ENCODE measurements at places on chromosomes 2 and 18.

DNA sequence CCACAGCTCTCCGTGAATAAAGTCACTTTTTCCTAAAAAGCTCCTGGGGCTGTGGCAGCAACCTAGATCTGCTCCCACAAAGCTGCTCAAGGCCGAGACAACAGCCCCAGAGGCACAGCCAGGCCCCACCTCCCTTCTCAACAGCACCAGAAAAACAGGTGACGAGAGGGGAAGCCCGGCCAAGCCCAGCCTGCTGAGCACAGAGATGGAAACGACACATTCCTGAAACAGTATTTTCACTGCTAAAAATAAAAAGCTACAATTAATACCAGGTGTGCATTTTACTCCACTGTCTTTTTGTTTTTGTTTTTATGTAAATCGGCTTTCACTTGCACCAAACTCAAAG is 199.3 kb downstream of the HDAC4 start:
- DNase-seq, result no peak

- no peak for DNase-seq
These were observed 269.2 kb upstream of the ZNF521 start for GRCh38 chr18:25621144-25621543.

DNA sequence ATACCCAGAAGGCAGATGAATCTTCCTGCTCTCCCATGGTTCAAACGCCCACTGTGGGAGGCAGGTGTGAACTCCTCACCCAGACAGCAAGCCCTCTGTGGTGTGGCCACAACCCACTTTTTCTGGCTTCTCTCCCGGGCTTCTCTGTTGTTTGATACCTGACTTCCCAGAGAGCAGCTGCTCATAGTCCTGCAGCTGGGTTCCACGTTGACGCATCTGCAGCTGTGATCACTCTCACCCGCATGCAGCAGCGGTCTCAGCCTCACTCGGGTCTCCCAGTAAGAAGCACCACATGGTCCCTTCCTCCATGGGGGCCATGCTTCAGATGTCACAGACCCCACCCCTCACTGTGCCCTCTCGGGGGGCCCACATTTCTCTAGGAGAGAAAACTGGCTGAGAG is 3.5 kb downstream of the ASPRV1 start:
- DNase-seq, result peak; percentile 74

DNA sequence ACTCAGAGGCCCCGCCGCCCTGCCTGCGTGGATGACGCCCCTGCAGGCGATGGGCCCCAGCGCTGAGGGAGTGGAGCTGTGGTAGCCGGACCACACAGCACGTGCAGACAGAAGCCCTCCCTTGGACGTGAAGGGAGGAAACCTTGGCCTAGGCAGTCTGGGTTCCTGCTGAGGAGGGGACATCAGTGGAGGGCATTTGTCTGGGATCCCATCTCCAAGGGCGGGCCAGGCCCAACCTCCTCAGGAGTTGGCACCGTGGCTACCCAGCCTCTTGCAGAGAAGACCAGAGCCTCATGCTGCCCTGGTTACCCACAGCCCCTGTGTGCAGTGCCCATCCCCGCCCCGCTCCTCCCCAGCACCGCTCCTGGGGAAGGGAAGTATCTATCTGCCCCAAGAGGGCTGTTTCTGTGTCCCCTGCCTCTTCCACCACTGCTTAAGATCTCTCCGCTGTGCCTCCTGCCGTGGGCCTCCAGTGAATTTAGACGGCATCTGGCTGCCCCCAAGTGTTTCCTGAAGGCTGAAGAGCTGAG is 241.8 kb downstream of the KLHL29 start:
- no peak for DNase-seq

GRCh38 chr2:208711598-208711997 is 305.0 kb downstream of the PTH2R start:
- DNase-seq, result no peak

DNA sequence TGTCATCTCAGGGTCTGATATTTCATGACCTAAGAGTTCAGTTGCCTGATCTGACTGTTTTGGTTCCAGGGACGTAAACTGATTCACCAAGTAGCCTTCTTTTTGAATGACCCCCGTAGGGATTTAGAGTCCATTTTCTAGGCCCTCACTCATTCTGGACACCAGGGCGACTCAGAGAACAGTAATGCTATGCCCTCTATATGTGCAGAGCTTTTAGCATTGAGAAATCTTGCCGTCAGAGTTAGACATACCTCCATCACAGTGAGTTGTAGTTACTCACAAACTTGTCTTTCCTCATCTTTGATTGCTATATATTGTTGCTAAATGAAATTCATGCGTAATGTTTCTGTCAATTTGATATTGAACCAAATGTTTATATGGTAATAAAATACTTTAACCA is 92.3 kb downstream of the OSBPL6 start:
- DNase-seq, result no peak

DNA sequence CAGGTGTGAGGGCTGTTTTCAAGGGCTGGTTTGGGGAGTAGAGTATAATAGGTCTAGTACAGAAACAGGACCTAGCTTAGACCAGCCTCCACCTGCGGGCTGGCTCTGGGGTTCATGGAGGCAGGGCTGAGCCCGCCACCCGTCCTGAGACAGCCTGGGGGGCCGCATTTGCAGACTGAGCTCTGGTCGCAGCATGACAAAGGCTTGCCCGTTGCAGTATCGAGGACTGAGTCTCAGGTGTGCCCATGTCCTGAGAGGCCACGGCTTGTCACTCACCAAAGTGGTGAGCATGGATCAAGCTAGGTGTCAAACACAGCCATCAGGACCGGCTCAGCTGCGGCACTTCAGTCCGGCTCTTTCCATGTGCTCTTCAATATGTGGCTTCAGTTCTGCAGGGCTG is 144.7 kb downstream of the KLHL29 start:
- no peak for DNase-seq

- DNase-seq, result no peak
These were observed 98.5 kb downstream of the EVA1A start for GRCh38 chr2:75462206-75462605.

GRCh38 chr2:164134336-164134735 is 398.5 kb upstream of the FIGN start:
- no peak for DNase-seq

DNA sequence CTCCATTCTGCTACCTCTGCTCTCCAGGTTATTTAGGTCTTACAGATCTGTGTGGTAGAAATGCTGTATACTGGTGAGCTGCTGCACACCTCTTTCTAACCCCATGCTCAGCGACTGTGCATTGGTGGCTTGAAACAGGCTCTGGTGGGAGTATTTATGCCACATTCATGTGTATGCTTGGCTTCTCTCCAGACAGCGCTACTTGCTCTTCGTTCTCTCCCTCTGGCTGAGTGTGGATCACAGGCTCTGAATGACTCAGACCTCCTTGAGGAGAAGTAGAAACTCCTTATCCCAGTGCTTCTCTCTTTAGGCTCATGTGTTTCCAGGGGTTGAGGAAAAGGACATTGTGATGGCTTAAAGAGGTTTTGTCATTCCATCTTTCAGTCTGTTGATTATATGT is 54.9 kb downstream of the FHOD3 start:
- DNase-seq, result no peak

DNA sequence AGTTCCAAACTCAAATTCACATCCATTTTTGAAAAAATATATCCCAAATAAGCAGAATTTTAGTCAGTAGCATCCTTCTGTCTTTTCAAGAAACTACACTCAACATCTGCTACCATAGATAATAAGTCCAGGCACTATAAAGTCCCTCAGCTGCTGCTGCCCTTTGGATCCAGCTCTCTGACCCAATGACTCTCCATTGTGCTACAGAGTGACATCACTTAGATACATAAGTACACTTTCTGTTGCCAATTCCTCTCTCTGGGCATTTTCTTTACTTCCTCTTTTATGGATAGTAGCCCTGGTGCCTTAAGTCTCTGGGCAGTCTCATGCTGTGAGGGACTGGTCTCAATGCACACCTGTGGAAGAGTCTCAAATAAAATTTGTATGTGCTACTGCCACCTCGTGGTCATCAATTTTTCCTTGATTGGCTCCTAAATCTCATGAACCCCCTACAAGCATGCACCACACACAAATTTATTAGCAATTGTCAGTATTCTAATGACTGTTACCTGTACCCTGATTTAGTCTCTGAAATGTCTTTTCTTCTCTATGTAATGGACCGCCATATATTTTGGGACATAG is 219.2 kb downstream of the LRP1B start:
- peak; percentile 62 for DNase-seq

GRCh38 chr2:151325581-151326095 is 31.8 kb upstream of the TNFAIP6 start:
- no peak for DNase-seq

DNA sequence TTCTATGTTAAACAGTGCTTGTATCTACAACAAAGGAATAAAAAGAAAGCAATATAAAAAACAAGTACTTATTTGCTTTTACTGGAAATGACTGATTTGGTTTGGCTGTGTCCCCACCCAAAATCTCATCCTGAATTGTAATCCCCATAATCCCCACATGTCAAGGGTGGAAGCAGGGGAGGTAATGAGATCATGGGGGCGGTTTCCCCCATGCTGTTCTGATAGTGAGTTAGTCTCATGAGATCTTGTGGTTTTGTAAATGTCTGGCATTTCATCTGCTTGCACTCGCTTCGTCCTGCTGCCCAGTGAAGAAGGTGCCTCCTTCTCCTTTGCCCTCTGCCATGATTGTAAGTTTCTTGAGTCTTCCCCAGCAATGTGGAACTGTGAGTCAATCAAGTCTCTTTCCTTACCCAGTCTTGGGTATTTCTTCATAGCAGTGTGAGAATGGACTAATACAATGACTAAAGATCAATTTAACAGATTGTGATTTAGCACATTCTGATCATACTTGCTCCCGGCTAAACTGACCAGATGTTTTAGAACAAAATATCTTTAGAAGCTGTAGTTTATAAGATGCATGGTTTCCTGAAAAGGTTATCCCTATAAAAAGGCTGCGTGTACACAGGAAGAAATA is 19.9 kb downstream of the PTH2R start:
- no peak for DNase-seq

GRCh38 chr2:221571551-221572218 is 419 bp downstream of the EPHA4 start:
- peak; percentile 56 for DNase-seq

- DNase-seq, result peak; percentile 87
These were observed 37.4 kb downstream of the ACTR2 start for GRCh38 chr2:65264821-65265670.
